ENCODE measurements at places on chromosomes 11 and 22.

DNA sequence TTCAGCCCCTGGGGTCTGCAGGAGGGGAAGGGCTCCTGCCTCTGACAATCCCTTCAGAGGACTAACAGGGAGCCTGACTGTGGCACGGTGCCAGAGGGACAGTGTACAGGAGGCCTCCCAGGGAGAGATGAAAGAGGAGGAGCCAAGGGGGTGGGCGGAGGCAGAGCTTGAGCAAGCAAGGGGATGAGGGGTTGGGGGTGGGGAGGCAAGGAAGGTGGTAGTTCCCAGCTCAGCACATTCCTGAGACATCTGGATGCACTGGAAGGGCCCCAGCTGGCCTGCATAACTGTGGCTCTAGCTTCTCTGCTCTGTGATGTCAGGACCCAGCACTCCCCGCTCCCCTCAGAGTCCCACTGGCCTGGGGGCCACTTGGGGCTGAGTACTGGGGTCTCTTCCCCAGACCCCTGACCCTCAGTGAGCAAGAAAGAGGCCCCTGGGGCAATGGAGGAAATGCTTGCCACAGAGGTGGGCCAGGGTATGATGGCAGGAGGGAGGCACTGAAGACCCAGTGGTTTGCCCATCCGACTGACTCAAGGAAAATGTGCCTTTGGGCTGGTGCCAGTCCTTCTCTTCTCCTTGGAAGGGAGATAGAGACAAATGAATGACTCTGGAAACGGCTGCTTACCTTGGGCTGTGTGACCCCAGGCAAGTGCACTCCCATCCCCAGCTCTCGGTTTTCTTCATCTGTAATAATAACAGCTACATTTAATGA lies 13.3 kb downstream of the CREB3L1 start:
- no peak for DNase-seq

GRCh38 chr22:31377612-31378011 lies 21.8 kb upstream of the DRG1 start:
- DNase-seq, result no peak

GRCh38 chr11:76629116-76629852 lies 41.3 kb downstream of the LRRC32 start:
- no peak for DNase-seq

GRCh38 chr22:43923191-43923590 lies 414 bp upstream of the PNPLA3 start:
- no peak for DNase-seq

DNA sequence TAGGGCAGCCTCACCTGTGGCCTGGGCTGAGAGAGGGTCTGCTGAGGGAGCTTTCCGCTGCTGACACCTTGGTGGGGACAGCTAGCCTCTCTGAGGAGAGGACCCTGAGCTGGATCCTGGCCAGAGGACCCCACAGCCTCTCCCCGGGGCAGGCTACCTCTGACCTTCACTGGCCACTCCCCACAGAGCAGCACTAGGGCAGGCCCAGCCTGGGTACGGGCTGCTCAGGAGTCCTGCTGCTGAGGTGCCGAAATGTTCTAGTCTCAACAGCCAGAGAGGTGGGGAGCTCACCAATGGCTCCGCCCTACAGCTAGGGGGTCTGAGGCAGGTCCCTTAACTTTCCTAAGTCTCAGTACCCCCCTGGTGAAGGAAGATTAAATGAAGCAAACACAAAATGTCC lies 47.5 kb downstream of the SGSM3 start:
- DNase-seq, result no peak

GRCh38 chr11:44446366-44446762 lies 119.1 kb upstream of the CD82 start:
- no peak for DNase-seq

Data from stimulated activated CD8-positive, alpha-beta memory T cell treated with anti-CD3 and anti-CD28 coated beads, Interleukin-15, amount 100 ng/mL, for 1 hour (primary cell).